ENCODE measurements at places on chromosomes 12 and 14.

DNA sequence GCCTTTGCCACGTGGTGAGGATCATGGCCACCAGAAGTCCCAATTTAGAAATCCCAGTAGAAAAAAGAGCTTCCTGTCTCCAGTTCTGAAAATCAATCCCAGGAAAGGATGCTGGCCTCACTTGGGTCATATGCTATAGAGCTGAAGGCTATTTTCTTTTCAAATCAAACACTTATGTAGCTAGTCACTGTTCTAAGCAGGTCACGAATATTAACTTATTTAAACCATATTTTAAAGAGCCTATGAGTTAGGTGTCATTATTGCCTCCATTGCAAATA is 97.5 kb downstream of the VCPKMT start:
- no peak for DNase-seq

DNA sequence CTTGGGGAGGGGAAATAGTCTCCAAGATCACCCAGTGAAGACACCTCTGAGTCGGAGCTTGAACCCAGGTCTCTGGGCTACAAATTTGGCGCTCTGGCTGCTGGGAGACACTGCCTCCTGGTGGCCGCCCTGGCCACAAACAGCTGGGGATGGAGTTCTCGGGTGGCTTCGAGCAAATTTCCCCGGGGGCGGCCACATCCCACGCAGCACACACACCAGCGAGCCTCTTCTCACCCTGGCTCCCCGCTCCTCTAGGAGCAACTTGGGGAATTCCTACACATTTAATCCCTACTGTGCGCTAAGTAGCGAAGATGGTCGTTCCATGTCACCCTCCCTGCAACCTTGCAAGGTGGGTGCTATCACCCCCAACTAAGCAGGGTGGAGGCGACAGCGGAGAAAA is 66.2 kb upstream of the BEGAIN start:
- no peak for DNase-seq

DNA sequence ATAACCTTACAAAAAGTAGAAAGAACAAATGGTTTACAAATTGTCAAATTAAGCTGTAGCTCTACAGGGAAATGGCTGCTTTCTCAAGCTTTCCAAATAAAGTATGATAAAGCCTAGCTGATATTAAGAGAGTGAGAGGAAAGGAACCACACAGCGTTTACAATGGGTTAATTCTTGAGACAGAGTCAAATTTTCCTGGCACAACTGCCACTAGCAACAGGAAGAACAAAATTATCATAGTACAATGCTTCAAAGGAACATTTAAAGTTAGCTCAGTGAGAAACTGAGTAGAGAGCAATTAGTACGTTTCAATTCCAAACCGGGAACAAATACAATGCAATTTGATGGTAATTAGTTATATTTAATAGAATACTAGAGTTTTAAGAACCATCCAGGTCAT is 116.0 kb downstream of the PPP1R12A start:
- DNase-seq, result no peak

- DNase-seq, result no peak
Measured at GRCh38 chr14:96727491-96727890, 69.7 kb upstream of the VRK1 start.

DNA sequence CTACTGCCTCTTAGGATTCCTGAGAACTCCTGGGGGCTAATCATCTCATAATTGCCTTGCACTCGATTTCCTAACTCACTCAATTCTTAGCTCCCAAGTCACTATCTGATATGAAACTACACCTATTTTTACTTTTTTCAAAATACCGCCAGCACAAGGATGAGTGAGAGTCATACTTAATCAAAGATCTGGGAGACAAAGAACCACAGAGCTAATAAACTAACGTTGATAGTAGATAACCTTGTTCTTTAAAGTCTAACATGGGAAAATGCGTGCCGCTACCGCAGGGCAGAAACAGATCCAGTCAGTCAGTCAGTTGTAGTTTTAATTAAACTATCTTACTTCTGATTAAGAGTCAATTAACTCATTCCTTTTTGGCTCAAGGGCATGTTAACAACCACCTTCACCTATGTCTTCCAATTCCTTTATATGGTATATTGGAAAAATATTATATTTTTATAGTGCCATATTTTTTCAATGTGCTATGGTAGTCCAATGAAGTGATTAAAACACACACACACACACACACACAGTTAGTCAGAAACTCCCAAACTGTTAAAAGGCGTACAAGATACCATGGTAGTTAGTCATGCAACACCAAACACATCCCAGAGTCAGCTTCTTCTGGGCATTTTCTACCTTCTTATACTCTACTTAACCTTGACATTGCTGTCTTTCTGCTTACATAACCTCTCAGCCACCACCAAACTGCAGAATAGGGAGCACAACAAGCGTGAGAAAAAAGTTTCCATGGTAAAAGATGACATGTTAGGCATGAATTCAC is 114.0 kb downstream of the KLHL28 start:
- DNase-seq, result no peak

DNA sequence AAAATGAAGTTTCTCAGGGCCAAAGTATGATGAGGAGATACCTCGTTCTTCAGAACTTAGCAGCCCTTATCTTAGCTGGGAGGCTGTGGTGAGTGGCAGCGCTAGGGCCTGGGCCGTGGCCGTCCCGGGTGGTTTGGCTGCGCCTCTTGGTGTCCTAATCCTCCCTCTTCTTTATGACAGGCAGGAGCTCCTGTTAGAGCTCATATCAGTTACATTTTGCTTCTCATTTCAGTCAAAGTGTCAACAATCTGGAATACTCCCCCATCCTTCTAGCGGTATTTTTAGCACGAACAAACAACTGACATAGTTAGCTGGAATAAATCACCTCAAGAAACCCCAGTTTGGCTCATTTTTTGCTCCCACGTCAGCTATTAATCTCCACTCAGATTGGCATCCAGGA is 188.8 kb downstream of the TTC7B start:
- DNase-seq, result no peak

DNA sequence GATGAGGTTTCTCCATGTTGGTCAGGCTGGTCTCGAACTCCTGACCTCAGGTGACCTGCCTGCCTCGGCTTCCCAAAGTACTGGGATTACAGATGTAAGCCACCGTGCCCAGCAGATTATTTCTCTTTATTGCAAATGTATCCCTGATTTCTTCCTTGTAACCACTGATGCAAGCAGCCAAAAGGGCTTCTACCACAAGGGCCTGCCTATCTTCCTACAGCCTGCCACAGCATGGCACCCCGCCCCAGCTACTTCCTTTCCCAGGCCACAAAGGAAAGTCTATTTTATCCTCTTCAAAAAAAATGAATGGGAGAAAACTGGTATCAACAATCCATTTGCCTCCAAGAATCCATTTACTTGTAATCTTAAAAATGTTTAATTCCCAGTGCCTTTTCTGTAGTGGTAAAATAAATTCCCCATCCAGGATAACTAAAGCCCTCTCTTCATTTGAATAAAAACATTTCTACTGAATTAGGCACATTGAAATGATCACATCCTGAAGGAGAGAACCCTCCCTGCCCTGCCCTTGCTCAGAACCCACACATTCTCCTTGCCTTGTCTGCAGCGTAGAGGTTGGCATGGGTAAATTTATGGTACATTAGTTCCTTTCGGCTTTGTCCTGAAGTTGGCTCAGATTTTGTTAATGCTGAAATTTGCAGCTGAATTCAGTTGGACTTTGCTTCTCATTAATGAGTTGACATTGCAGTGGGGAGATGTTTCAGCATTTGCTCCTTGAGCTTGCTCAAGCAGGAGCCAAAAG is 19.2 kb downstream of the GPHB5 start:
- no peak for DNase-seq

- DNase-seq, result no peak
Measured at GRCh38 chr14:51652168-51653078, 713 bp downstream of the FRMD6 start.

DNA sequence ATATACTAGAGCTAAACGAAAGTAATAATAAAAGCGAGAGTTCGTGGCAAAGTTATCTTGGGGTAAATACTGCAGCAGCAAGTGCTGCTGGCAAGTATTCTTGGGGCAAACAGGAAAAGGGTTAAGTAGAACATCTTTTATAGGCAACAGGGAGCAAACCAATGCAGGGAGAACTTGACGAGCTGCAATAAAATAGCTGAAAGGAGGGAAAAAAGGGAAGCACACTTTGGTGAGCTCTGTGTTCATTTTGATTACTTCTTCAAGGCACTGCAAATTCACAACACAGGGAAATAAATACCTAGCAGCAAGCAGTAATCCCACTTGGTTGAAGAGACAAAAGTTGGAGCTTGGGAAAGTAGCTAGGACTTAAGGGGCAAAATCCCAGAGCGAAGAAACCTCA is 42.3 kb upstream of the TTC7B start:
- DNase-seq, result no peak

DNA sequence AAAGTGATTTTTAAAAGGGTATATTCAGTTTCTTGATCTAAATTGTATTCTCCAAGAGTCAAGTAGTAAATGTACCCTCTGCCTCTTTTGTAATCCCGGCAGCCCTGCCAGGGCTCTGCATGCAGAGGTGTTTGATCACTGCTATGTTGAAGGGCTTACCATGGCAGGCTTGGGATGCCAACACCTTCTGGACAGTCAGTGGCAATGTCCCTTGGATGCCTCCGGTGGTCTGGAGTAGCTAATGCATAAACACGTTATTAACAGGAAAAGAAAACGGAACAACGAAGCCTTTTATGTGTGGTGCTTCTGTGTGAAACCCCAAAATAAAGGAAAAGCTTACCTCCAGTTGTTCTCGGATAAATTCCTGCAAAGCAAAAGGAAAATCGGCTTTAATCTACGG is 19.9 kb downstream of the EIF2B2 start:
- no peak for DNase-seq

GRCh38 chr12:90163975-90164374 is 455.3 kb upstream of the ATP2B1 start:
- no peak for DNase-seq

DNA sequence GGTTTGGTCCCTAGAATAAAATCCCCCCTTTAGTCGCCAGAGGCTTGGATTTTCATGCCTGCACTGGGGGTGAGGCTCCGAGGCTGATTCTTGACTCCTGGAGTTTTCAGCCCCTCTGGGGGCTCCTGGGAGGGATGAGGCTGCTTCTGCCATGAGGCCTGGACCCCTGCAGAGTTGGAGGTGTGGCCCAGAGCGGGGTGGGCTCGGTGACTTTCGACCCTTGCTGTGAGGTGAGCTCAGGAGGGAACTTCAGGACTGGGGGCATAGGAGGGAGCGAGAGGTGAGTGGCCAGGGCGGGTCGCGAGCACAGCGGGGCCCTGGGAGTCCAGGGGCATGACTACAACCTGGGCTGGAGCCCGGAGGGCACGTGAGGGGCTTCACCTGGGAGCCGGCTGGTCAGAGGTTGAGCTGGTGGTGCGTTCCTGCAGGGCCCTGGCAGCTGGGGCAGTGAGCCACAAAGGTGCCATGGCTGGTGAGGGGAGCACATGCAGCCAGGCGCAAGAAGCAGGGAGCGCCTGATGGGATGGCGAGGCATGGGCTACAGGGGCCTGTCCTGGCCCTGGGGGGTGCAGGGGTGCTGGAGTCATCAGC is 168.2 kb downstream of the KIF26A start:
- no peak for DNase-seq

DNA sequence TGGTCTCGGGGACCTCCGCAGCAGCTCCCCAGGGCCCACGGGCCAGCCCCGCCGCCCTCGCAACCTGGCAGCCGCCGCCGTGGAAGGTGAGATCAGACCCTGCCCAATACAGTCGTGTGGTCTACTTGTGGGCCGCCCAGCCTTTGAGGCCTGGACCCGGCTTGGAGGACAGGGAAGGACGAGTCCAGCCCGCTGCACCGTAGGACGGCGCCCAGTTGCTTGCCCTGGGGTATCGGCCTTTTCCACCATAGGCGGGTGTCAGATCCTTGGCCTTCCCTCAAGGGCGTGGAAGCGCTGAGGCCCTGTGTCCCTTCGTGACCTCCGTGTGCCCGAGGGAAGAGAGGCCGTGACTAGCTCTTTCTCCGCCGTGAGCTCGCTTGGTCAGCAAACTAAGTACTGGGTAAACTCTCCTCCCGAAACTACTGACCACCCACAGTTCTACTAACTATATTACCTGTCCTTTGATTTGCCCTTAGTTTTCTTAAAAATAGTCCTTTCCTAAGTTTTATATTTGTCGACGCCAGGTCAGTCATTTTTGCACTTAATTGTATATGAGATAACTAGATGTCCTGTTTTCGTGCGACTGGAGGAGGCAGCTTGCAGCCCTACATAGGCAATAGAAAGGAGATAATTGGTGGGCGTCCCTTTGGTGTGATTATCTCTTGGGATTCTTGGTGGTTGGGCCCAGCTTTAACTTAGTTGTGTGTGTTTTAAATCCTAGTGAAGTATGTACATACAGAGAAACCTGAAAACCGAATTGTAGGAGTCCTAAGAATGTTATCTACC is 757 bp downstream of the SLC25A3 start:
- no peak for DNase-seq

- DNase-seq, result no peak
Measured at GRCh38 chr12:101743724-101744472, 4.6 kb upstream of the SYCP3 start.

GRCh38 chr14:75851574-75851866 is 130.3 kb downstream of the TGFB3 start:
- no peak for DNase-seq

DNA sequence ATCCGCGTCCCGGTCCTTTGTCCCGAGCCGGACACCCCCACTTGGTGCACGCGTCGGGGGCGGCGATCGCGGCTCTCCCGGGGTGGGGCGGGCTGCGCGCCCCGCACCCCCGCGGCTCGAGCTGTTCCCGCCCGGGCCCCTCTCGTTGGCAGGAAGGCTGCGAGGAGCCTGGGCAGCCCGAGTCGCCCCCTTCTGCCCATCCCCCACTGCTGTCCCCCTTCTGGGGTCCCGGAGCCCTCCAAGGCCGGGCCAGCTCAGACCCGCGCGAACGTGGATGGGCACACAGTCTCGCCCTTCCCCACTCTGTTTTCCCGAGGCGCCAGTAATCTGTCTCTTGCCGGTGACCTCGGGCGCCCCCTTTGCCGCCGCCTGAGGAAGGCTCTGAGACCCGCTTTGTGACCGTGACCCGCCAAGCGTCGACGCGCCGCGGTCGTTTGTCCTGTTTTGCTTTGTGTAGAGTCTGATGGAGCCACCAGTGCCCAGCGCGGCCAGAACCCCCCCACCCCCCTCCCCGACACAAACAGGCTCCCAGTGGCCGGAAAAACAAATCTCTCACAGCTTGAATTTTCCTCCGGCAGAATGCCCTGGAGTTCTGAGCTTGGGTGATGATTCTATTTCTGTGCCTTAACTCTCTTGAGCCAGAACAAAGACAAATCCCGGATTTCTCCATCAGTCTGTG is 610 bp downstream of the C14orf132 start:
- DNase-seq, result no peak

DNA sequence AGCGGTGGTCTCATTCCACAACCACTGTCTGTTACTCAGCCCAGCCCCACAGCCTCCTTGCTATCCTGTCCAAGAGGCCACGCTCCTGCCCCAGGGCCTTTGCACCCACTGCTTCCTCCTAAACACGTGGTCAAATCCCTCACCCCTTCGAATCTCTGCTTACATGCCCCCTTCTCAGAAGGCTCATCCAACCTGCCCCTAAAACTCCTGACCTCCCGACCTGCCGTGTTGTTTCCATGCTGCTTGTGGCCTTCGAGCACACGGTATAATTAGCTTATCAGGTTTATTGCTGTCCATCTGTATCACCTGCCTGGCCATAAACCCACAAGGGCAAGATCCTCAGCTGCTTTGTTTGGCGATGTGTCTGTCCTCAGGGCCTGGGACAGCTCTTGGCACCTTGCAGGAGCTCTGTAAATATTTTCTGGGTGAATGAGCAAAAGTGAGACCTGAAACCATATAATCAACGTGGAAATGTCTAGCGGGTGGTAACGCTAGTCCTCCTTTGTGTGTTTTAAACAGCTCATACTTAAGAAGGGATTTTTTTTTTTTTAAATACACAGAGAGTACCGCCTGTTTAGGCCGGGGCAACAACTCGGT is 36.0 kb downstream of the SCARB1 start:
- DNase-seq, result no peak

- DNase-seq, result no peak
Measured at GRCh38 chr14:95151561-95151960, 5.8 kb downstream of the DICER1 start.
